CD4-positive, alpha-beta T cell (primary cell): ENCODE measurements at places on chromosomes 1 and 21. TPM values are rescaled to one million over a fixed set of nuclear protein-coding genes. Genes with fewer than 3 reads are reported as not detected.

The OPTC gene
- not detected for total RNA-seq

The NTRK1 gene
- 0.42 TPM for total RNA-seq

The NDUFS2 gene
- 55.7 TPM for total RNA-seq

The PLD5 gene
- not detected for total RNA-seq

The TNNT2 gene
- not detected for total RNA-seq

The NIPAL3 gene
- 29.8 TPM for total RNA-seq

The AMIGO1 gene
- total RNA-seq, result 16.9 TPM

The KCNT2 gene
- not detected for total RNA-seq

The NBPF14 gene
- total RNA-seq, result 14.6 TPM

The ACTL8 gene
- not detected for total RNA-seq

The TBX15 gene
- total RNA-seq, result not detected

The GSTM5 gene
- total RNA-seq, result 0.36 TPM

The KRTAP12-2 gene
- total RNA-seq, result not detected

The KRTAP15-1 gene
- total RNA-seq, result not detected

The RNU1-1 gene
- 4,982 TPM for total RNA-seq

The HPCA gene
- total RNA-seq, result not detected

The SNX7 gene
- not detected for total RNA-seq

The FYB2 gene
- not detected for total RNA-seq

The ECM1 gene
- not detected for total RNA-seq

The HES2 gene
- total RNA-seq, result not detected

The CFAP107 gene
- not detected for total RNA-seq

The C1QA gene
- total RNA-seq, result not detected

The PTPRU gene
- total RNA-seq, result 0.56 TPM

The PLA2G2F gene
- total RNA-seq, result not detected

The RGS16 gene
- total RNA-seq, result 16.4 TPM

The FCRLB gene
- total RNA-seq, result not detected
